ENCODE measurements at places on chromosomes 4 and X.

DNA sequence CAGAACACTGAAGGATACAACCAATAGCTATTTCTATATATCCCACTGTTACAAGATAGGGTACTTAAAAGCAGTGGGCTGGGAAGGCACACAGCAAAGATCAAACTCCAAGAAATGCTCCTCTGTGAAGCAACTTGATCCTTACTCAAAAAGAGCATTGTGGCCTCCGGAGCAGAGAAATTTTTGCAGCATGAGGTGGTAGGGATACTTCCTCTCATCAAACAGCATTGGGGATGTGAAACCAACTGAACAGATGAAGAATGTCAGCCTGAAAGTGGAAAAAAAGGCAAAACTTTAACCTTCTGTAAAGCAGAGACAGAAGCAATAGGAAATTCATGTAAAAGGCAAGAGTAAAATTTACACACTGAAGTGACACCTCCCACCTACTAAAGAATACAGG, 92.2 kb downstream of the HUWE1 start:
- DNase-seq: no peak

GRCh38 chr4:139907001-139907809, 241.6 kb downstream of the MGST2 start:
- no peak for DNase-seq

GRCh38 chr4:159014859-159015258, 88.0 kb upstream of the RAPGEF2 start:
- DNase-seq: no peak

- DNase-seq: no peak
Measured at GRCh38 chrX:46630141-46630540, 56.6 kb downstream of the CHST7 start.

DNA sequence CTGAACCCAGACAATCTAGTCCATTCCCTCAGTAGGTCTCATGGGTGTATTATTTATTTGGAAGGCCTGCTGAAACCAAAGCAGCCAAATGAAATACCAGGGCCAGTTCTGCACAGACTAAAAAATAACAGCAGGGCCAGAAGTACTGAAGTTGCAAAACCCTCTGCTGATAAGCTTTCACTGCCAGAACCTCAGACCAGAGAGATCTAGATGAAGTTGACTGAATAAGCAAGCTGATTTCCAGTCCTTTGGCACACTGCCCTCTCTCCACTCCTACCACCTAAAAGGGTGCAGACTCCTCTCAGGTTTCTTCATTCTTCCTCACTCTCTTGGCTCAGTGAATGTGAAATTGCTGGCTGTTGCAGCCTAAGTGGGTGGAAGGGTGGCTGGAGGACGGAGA, 276.7 kb upstream of the KLF3 start:
- DNase-seq: no peak
